Naive thymus-derived CD8-positive, alpha-beta T cell (primary cell): ENCODE measurements at places on chromosomes 1 and 21.

- DNase-seq = no peak
Observed at GRCh38 chr1:43451701-43452532, 1.8 kb downstream of the HYI start.

DNA sequence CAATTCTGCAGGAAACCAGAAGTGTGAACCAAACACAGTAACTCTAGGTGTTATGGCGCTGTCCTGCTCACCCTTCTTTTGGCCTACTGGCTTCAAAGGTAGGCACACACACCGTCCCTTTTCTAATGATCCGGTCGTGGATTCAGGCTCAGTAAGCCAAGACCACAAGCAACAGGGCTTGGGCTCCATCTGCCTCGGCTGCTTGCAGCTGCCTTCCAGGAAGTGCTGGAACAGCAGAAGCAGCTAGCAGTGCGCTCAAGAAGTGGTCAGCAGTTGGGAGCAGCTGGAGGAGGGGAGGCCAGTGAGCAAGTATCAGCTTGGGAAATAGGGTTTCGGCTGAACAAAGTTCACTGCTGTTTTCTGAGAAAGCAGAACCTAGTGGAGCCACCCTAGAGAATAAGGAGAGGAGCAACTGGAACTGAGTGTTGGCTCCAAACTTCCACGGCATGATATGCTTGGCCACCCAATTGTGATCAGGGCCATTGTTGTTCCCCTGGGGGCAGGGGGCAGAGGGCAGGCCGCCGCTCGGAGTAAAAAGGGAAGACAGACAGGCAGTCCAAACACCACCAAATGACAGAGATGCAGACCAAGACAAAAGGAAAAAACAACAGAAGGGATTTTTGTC lies 173.4 kb downstream of the TOMM20 start:
- DNase-seq = no peak

DNA sequence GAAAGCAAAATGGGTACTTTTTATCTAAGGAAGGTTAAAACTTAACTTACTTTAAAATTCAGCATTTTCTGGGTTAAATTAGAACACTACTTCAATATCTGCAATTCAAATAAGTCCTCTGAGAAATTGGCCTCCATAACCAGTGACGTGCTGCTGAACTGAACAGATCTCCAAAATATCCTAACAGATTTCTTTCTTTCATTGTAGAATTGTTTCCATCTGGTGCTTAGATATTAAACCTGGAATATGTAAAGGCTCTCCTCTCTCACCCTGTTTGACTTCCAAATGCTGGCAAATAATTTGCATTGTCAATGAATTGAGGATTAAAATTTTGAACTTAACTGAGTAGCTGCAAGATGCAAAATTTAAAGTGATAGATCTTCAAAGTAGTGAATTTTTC lies 316.9 kb upstream of the CXADR start:
- no peak for DNase-seq

DNA sequence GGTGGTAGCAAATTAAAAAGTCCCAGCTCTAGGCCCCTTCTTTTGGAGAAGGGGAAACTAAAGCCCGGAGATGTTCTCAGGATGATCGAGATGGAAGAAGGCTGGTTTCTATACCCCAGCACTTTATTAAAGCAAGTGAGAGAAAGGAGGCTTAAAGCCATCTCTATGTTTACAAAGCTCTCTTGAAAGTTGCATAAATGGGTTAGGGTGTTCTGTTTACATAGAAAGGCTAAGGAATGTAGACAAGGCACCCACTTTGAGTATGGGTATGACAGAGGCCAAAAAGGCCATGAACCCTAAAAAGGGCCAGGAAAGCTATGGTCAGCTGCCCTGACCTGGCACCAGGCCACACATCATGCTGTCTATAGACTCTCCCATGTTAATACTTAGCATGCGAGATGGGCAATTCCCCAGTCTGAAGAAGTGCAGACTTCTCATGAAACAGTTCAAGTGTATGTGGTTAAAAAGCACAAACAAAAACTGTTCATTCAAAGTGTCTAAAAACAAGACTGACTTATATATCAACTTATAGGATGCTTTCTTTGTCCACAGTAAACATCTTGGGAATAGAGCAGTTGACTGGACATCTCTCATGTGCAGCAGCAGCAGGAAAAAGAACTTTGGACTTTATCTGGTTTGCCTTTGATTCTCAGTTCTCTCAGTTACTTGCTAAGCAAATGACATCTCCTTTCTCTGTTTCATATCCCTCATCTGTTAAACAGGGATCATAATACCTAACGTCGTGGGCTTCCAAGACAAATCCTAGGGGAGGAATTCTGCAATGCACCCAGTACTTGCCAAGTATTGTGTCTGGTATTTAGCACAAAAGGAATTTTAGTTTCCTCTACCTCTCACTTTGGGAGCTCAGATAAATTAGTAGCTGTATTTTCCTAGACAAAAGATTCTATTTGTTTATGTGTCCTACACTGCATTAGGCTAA lies 521.6 kb downstream of the PLPP3 start:
- no peak for DNase-seq

GRCh38 chr1:110011527-110012041 lies 22.8 kb upstream of the STRIP1 start:
- no peak for DNase-seq

DNA sequence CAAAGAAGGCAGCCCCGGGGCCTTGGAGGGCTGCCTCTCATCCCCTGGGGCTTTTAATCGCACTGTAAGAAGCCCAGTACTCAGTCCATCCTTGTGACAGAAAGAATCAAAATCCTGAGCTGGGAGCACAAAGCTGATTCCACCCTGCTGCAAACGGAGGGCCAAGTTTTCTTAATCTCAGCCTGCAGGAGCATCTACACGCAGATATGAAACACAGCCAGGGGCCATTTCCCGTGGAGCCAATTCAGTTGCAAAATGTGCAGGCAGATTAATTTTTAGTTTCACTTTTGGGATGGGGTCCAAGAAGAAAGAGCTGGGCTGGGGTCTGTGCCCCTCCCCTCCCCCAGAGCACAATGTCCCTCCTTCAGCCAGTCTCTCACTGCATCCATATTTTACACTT lies 4.4 kb downstream of the LYPD8 start:
- no peak for DNase-seq

- DNase-seq = no peak
Observed at GRCh38 chr21:42358937-42359336, 7.4 kb downstream of the TFF1 start.

GRCh38 chr1:197557302-197557701 lies 218.0 kb downstream of the DENND1B start:
- no peak for DNase-seq

GRCh38 chr1:154842635-154843034 lies 27.4 kb downstream of the KCNN3 start:
- no peak for DNase-seq

DNA sequence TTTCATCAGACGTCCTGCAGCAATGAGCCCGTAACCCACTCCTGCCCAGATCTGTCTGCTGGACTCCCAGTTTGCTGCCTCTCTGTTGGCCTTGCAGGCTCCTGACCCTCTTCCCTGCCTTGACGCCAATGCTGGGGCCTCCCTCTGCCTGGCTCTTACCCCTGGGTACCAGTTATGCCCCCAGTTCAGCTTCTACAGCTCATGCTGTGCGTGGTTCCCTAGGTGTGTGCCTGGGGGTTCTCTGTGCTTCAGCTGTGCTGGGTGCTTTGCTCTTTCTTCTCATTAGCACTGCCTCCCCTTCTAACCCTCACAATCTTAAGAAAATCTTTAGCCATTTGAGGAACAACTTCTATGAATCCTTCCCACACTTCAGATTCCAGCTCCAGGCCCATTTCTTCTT lies 151.4 kb downstream of the ZSCAN20 start:
- no peak for DNase-seq

GRCh38 chr21:18917622-18918021 lies 514.0 kb upstream of the TMPRSS15 start:
- DNase-seq = no peak

DNA sequence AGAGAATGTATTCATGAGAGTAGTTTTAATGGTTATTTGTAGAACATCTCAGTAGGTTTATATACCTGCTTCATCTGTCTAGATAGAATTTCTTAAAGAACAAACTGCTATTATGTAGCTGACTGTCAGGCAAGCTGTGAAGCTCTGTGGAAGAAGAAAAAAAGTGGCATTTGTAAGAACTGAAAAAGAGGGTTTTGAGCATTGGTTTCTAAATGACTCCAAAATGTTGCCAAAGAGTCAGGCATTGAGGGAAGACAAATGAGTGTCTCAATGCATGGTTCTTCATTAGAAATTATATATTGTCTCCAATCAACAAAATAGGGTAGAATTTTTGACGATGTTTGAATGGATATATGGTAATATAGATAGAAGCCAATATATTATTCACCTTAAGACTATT lies 1276.1 kb downstream of the KCNT2 start:
- no peak for DNase-seq

GRCh38 chr1:245188403-245188802 lies 33.6 kb downstream of the KIF26B start:
- DNase-seq = no peak
